ENCODE measurements at places on chromosomes 2 and 18.

DNA sequence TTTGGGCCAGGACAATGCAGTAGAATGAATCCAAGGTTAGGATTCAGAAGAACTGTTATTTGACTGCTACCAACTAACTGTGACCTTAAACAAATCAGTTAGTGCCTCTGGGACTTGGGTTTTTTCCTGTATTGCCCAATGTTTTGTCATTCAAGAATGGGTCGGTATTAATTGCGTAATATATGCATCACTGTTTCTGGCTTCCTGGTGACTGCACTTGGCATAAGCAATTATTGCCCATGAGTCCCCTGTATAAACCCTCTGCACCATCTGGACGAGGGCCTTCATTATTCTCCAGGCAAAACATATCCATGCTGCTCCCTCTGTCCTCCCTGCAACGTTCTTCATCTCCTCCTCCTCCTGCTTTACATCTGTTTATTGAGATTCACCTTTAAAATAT, 255.8 kb upstream of the LRRTM1 start:
- DNase-seq, result no peak

DNA sequence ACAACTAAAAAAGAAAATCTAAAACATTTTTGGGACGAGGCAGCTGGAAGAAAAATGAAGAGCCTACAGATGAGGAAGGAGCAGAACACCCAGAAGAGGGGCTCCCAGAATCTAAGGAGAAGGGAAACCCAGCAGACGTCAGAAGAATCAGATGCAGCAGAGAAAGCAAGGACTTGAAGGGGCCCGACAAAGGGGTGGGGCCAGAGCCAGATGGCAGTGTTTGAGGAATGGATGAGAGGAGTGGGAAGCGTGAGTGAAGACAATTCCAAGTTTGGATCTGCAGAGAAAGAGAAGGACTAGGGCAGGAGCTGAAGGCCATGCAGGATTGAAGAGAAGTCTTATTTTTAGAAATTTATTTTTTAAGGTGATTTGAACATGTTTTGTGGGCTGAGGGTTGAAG, 19.3 kb downstream of the PTMA start:
- DNase-seq, result no peak

GRCh38 chr2:131418625-131419024, 54.7 kb upstream of the RAB6D start:
- DNase-seq, result no peak

- DNase-seq, result no peak
Observed at GRCh38 chr2:23434721-23435121, 49.7 kb downstream of the KLHL29 start.

GRCh38 chr2:233011702-233012131, 1.3 kb downstream of the NGEF start:
- no peak for DNase-seq

DNA sequence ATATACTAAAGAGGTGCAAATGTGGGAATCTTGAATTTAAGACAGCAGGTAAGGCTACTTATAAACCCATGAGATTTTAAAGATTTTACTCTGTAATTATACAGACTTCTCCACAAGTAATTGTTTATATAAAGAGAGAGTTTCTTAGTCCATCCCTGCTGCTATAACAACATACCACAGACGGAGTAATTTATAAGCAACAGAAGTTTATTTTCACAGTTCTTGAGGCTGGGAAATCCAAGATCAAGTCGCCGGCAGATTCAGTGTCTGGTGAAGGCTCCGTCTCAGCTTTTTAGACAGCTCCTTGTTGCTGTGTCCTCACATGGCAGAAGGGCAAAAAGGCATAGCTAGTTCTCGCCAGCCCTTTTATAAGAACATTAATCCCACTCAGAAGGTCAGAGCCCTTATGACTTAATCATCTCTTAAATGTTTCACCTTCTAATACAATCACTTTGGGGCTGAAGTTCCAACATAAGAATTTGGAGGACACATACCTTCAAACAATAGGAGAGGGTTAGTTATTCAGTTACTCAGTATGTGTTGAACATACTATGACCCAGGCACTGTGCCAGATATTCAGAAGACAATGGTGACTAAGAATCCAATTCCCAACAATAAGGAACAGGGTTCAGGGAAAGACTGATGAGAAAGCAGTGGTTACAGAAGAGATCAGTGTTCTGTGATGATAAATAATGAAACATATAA, 466.0 kb downstream of the RIT2 start:
- DNase-seq, result no peak
